ENCODE measurements at places on chromosomes 3 and 15.

- DNase-seq = no peak
These were observed 621.4 kb downstream of the OTOL1 start for GRCh38 chr3:162117961-162118360.

GRCh38 chr3:118480101-118480860 lies 554.4 kb downstream of the IGSF11 start:
- DNase-seq = no peak

- no peak for DNase-seq
These were observed 275.4 kb downstream of the NEK10 start for GRCh38 chr3:27093771-27094170.

DNA sequence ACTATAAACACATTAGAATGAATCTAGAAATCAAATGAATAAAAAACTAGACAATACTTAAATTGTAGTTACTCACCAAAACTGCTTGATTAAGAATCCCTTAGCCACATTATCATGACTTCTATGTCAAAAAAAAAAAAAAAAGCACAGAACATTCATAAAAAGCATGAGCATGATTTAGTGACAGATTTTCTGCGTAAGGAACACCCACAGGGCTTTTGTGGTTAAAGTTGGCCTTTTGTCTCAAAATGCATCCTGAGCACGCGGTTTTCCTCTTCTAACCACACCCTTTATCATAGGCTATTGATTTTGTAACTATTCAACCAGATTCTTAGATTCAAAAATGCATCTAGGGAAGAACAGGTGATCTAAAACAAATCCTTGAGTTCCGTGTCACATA lies 334.0 kb upstream of the NR2F2 start:
- DNase-seq = peak; percentile 55

GRCh38 chr15:78104119-78104479 lies 11.7 kb downstream of the SH2D7 start:
- no peak for DNase-seq

GRCh38 chr15:80473286-80474223 lies 69.4 kb downstream of the ARNT2 start:
- DNase-seq = no peak
